IPS DF 6.9 (cell line): ENCODE measurements at places on chromosomes 12 and 14.
A peak's percentile ranks its signal among the peaks of the same experiment; 100 is the strongest.

DNA sequence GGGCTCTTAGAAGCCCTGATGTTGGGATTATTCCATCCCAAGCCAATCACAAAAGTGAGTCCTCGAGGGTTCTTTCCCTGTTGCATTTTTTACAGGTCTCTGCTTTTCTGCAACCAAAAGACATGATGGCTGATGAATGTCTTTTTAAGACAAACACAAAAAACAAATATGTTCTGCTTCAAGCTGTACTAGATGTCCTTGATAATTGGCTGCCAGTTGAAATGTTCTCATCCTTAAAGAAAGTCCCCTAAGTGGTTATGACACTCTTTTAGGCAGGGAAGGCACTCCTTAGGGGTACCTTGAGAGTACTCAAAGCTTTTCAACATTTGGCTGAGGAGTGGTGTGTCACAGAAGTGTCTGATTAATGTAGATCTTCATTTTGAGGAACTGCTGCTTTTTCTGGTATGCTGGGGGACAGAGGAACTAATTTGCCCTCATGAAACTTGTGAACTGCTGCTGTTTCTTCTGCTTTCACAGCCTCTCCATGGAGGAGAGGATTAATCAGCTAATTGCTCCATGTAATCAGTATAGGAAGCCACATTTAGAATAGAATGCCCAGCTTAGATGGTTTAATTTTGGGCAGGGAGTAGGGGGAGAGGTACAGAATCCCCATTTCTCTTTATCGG, 22.8 kb upstream of the IGF1 start:
- no peak for DNase-seq

GRCh38 chr12:27674989-27675388, 21.3 kb upstream of the REP15 start:
- no peak for DNase-seq

DNA sequence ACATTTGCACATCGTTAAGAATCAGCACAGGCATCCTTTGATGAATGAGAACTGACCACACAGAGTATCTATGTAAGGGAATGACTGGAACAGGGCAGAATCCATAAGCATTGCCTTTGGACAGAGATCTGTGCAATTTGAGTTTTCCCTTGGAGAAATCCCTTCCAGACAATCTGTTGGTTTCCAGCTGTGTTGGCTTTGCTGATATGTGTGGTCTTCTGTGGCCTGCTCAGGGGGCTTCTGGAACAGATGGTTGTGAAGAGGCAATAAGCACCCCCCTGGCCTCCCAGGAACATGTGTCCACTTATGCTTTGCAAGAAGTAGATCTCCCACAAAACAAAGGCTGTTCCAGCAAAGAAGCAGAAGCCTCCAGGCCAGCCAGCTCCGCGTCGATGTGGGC, 111.4 kb upstream of the TMEM132C start:
- DNase-seq, result no peak

GRCh38 chr12:7411343-7411742, 32.6 kb downstream of the CD163L1 start:
- no peak for DNase-seq

GRCh38 chr12:69066492-69067373, 133.8 kb upstream of the CPM start:
- no peak for DNase-seq

- no peak for DNase-seq
Observed at GRCh38 chr12:57889500-57889989, 43.0 kb upstream of the CTDSP2 start.

DNA sequence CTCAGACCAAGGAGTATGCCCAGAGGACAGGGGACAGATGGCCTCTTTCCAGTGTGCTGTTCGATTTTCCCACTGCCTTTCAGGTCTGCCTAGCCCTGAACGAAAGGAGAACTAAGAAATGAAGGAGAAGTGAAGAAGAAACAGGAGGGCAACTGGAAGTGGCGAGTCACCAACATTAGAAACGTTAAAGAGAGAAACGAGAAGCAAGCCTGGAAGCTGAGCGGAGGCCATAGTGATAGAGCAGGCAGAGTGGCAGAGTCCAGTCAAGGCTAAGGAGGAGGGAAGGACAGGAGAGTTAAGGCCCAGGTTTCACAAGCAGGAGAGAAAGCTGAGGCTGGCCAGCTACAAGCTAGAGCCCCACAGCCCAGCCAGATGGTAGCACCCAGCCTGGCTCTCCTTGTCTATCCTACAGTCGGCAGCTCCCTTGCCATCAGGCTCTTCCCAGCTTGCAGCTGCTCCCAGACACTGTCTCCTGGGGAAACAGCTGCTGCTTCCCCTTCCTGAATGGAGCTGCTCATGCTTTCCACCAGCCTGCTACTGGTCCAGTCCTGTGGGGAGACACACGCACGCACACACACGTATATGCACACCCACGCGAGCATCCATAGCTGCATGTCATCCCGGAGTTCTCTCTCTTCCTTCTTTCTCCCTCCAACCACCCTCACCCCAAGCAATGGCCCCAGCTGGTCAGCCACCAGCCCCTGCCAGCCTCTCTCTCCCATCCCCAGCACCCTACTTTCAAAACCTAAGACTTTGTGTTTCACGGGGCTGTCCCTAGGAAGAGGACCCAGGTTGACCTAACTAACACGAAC, 139.7 kb upstream of the CCND2 start:
- DNase-seq, result no peak

- DNase-seq, result no peak
Observed at GRCh38 chr12:124876171-124876570, 12.5 kb upstream of the SCARB1 start.

- peak; percentile 83 for DNase-seq
Observed at GRCh38 chr12:78864403-78864869, at the start of gene SYT1. SYT1 (plus strand) TSS chr12:78864774.

- DNase-seq, result no peak
Observed at GRCh38 chr12:45419317-45419814, 203.5 kb downstream of the ANO6 start.

GRCh38 chr14:79638672-79639266, 572.5 kb downstream of the DIO2 start:
- no peak for DNase-seq

DNA sequence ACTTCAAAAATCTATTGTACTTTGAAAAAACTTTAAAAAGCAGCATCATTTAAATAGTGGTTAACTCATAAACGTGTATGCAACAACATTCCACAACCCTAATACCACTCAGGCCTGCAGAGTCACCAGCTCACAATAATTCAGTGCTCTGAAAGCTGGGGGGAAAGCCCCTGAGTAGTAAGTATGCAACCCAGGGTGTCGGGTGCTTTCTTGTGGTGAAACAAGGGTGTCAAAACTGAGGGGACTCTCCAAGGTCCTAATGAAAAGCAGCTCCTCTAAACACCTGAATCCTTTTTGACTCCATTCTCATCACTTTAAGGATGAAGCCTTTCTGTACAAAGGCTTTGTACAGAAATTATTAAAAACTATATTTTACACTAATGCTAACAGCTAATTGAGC, 33.7 kb downstream of the FGFR1OP2 start:
- DNase-seq, result no peak

DNA sequence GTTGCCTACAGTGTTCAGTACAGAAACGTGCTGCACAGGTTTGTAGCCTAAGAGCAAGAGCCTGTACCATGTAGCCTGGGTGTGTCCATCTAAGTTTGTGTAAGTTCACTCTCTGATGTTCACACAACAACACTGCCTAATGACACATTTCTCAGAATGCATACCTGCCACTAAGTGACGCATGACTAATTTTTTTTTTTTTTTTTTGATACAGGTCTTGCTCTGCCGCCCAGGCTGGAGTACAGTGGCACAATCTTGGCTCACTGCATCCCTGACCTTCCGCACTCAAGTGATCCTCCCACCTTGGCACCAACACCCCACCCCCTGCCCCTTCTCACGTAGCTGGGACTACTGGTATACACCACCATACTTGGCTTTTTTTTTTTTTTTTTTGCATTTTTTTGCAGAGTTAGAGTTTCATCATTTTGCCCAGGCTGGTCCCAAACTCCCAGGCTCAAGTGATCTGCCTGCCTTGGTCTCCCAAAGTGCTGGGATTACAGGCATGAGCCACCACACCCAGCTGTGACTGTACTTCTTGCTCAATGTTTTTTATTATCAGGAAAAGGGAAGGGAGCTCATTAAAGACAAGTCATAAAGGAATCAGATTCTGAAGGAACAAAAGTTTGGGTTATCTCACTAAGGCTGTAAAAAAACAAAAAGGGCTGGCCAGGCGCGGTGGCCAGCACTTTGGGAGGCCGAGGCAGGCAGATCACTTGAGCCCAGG, 10.0 kb upstream of the CDC42BPB start:
- no peak for DNase-seq

GRCh38 chr12:90908465-90908864, 46.5 kb downstream of the CCER1 start:
- DNase-seq, result no peak

GRCh38 chr12:80299976-80300375, 144.1 kb upstream of the PTPRQ start:
- DNase-seq, result no peak

DNA sequence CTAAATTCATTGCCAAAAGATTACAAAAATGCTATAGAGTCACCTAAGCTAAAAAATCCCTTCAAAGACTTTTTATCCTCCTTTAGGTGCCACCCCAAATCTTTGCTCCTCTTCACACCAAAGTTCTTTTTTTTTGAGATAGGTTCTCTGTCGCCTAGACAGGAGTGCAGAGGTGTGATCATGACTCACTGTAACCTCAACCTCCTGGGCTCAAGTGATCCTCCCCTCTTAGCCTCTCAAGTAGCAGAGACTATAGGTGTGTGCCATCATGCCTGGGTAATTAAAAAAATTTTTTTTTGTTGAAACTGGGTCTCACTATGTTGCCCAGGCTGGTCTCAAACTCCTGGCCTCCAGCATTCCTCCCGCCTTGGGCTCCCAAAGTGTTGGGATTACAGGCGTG, 47.9 kb downstream of the WDHD1 start:
- no peak for DNase-seq

GRCh38 chr12:101407049-101407435, 530 bp downstream of the ARL1 start:
- DNase-seq, result no peak

DNA sequence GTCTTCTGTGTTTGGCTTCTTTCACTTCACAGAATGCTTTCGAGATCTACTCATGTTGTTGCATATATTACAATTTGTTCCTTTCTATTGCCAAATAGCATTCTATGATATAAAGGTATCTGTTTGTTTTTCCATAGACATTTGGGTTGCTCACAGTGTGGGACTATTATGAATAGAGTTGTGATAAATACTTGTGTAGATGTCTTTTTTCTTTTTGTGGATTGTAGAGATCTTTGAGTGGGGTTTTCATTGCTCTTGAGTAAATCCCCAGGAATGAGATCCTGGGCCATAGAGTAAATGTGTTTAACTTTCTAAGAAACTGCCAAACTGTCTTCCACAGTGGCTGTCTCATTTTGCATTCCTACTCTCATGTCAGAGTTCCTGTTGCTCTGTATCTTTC, 24.9 kb upstream of the CEBPE start:
- DNase-seq, result no peak

GRCh38 chr14:56207626-56208292, 89.5 kb downstream of the PELI2 start:
- no peak for DNase-seq

DNA sequence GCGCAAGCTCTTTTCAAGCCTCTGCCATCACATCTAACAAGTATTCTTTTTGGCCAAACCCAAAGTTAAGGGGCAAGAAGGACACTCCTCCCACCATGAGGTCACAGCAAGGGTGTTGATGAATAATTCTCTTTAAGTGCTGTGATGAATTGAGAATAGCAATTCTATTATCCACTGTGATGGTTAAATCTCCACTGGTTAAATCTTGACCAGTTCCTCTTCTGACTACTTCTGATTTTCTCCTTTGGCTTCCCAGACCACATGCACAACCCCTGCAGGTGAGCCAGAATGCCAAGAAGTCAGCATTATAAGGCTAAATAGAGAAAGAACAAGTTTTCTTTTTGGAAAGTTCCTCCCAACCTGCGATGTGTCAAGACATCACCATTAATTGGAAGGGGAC, 90.6 kb upstream of the BCL2L14 start:
- no peak for DNase-seq

- no peak for DNase-seq
Observed at GRCh38 chr12:79174626-79175025, 310.1 kb downstream of the SYT1 start.

GRCh38 chr14:76956316-76957090, 72.0 kb downstream of the IRF2BPL start:
- DNase-seq, result peak; percentile 85

DNA sequence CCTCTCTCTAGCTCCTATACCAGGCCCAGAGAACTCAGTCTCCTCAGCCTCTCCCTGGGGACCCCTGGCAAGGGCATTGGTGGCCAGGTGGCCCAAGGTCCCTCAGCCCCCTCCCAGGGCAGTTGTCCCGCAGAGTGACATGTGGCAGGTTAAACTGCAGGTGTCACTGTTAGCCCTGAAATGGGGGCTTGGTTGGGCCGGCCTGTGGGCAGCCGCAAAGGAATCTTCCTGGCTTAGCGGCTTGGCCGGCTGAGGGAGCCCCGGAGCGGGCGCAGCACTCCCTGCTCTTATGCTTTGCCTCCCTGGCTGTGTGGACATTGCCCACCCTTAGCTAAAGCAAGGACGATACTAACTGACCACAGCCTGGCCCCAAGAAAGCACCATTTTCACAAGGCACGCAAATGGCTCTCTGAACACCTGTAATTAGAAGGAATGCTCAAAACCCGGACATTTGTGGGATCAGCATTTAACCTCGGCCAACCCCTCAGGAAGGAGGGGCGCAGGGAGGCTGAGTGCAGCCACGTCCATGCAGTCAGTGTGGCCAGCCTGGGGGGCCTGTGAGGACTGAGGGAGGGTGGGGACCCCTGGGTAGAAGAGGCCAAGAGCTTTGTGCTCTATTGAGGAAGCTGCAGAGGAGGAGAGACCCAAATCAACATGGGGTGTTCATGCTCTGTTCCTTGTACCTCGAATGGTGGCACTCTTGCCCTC, 82.2 kb downstream of the PAPOLA start:
- DNase-seq, result peak; percentile 39

- DNase-seq, result no peak
Observed at GRCh38 chr12:94674051-94674451, 23.7 kb upstream of the TMCC3 start.

DNA sequence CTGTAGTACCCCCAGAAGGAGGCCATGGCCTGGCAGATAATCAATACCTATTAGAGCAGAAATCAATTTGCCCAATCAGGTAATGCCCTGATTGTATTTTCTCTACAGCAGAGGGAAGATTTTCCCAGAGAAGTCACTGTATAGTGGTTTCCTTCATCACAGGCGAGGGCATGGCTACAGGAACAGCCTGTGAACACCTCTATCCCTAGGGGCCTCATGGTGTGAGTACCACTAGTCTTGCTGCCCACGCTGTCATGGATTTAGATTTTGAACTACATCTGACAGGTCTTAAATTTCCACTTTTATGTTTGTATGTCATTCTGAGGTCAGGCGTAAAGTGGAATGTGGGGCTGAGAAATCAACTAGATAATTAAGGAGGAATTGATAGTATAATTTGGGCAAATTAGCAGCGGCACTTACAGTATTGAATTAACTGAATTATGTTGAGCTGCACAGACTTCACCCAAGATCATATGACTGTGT, 42.4 kb upstream of the STXBP6 start:
- DNase-seq, result no peak

DNA sequence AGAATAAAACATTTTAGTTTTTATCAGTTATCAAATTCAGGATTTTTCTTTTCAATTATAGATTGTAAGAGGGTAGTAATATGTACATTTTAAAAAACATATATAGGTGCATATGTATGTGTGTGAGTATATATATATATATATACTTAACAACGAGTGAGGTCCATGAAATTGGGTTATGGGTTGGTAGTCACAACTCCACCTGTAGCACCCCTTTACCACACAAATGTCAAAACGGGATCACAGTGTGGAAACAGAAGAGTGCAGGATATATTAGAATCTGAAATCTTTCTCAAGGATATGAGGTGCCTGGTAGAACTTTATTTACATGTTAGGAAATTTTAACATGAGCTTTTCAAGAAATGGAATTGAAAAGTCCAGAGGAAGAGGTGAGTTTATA, 31.3 kb downstream of the MIA2 start:
- DNase-seq, result no peak
